ENCODE measurements at places on chromosomes 7 and 10.

DNA sequence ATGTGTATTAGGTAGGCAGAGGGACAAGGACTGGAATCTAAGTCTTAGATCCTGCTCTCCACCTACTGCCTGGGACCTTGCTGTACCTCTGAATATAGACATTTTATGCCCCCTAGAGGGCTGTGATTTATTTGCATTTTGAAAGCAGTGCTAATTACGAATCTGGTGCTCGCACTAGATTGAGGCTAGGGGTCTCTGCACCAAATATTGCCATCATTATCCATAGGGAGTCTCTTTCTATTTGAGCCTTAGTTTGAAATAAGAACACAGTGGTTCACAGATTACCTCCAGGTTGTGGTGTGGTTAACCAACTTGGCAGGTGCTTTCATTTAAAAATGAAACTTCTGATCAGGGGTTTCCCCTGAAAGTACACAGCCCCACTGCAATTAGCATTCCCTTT is 41.8 kb downstream of the CNNM1 start:
- DNase-seq, result no peak

DNA sequence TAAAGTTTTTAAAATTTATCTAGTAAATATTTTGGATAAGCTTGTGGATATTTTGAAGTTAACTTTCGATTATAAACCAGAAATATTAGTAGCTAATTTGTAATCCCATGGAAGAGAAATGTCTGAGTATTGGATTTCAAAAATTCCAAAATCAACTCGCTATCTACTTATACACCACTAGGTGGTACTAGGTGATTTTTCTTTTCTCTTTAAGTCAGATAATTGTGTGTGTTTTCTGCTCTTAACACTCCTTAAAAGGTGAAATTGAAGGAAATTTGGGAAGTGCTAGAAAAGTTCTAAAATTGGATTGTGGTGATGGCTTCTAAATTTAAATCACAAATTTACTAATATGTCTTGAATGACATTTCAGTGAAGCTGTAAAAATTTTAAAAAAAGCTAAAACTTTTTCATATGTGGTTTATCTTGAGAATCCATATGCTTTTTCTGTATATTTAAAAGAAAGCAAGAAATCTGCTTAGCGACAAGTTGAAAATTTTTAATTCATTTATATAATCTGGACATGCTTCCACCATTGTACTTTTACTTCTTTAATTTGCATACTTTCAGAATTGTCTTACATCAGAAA is 90.2 kb downstream of the IPMK start:
- no peak for DNase-seq

- no peak for DNase-seq
Observed at GRCh38 chr7:156117542-156118247, 305.4 kb upstream of the SHH start.

DNA sequence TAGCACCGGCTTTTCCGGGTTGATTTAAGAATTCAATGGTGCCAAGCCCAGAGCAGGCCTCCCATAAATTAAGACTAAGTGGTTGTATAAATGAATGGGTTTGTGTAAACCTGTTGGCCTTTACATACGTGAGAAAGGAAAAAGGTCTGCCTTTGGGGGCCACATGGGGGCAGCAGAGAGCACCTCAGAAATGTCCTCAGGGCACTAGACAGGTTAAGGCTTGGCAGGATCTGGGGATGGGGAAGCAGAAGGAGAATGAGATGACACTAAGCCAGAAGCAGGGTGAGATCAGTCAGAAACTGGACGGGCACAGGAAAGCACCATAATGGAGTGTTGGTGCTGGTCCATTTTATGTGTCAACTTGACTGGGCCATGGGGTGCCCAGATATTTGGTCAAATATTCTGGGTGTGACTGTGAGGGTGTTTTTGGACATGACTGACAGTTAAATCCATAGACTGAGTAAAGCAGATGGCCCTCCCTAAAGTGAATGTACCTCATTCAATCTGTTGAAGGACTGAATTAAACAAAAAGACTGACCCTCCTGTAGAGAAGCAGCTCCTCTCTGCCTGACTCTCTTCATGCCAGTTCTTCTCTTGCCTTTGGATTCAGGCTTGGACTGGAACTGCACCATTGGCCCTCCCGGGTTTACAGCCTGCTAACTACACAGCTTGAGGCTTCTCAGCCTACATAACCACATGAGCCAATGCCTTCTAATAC is 58.9 kb downstream of the FRMPD2 start:
- no peak for DNase-seq

- DNase-seq, result no peak
Observed at GRCh38 chr7:158865462-158865922, 9.1 kb downstream of the DYNC2I1 start.

DNA sequence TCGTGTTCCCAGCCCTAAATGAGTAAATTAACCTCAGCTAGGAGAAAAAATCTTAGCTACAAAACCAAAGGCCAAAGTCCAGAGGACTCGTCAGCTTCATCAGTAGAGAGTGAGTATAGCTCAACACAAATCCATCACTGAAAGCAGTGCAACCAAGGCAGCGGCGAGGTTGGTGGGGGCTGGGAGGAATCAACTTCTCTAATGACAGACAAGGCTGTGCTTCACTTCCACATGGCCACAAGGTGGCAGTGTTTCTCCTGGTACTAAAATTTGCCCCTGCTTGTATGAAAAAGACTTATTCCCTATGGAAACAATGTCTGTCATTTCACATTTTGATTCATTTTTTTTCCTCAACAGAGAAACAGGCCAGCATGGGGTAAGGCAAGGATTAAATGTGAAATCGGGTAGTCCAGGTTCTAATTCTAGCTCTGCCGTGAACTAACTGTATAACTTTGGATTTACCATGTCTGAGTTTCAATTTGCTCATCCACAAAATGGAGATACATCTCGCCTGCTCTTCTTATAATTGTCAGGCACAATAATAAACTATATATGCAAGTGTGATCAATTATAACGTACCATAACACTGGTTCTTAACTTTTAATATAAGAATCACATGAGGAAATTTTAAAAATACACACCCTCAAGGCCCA is 39.3 kb downstream of the FAS start:
- peak; percentile 36 for DNase-seq

DNA sequence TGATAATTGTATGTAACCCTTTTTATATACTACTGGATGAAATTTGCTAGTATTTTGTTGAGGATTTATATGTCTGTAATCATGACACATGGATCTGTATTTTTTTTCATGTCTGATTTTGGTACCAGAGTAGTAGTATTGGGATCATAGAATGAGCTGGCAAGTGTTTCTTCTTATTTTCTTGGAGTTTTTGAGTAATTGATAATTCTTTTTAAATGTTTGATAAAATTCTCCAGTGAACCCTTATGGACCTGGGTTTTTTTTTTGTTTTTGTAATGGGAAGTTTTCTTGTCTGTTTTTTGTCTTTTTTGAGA is 28.4 kb downstream of the ZNF33A start:
- DNase-seq, result no peak

DNA sequence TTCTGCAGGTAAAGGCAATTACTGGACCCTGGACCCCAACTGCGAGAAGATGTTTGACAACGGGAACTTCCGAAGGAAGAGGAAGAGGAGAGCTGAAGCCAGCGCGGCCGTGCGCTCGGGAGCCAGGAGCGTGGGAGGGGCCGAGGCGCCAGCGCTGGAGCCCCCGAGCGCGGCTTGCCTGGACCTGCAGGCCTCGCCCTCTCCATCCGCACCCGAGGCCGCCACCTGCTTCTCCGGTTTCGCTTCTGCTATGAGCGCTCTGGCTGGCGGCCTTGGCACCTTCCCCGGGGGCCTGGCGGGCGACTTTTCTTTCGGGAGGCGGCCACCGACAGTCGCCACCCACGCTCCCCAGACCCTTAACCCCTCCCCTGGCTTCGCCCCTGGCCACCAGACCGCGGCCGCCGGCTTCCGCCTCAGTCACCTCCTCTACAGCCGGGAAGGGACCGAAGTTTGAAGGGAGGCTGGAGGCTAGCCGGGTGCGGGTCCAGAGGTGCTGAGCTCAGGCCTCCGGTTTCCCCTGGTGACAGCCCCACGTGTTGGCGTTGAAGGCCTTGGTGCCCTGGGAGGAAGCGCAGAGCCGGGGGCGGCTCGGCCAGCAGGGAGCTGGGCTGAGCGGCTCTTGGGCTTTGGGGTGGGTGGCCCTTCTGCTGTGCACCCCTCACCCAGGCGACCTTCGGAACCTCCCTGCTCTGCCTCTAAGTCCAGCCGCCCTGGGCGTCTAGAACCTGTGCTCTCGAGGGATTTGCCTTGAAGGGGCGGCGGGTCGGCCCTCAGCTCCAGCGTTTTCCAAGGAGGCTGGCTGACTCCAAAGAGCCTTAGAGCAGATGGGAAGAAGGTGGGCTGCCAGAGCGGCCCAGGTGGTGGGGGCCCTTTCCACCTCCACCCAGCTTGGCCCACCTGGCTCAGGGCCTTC is 1.8 kb downstream of the FOXI2 start:
- DNase-seq, result no peak

DNA sequence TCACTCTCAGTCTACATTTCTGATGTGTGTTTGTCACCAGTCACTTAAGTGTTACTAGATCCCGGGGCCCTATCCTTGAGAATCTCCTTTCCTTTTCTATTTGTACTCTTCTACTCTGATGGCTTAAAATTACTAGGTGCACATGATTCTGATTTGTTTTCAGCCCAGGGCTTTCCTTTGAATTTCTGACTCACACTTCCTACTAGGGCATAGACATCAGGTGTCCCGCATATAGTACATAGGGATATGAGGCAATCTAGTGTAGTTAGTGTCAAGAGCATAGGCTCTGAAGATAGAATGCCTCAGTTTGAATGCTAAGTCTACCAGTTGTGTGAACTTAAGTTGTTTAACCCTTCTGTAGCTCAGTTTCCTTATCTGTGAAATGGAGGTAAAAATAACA is 49.4 kb upstream of the LRRN3 start:
- no peak for DNase-seq

DNA sequence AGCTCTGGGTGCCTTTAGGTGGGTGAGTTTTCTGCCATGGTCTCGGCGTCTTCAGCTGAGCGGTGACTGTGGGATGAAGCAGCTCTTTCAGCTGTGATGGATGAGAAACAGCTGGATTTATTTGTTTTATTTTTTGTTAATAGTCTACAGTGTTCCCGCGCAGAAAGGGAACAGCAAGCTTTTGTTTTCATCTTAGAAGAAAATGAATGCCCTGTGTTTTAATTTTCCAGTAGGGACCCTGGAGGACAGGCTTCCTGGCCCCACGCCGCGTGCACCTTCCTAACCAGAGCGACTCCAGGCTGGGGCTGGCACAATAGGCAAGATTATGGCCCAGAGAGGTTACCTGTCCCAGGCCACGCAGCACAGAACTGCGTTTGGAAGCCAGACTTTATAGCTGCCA is 57.6 kb downstream of the GTF2IRD1 start:
- no peak for DNase-seq

GRCh38 chr7:86908948-86909347 is 150.5 kb downstream of the ELAPOR2 start:
- no peak for DNase-seq

GRCh38 chr10:16752099-16752498 is 65.1 kb downstream of the RSU1 start:
- DNase-seq, result no peak

DNA sequence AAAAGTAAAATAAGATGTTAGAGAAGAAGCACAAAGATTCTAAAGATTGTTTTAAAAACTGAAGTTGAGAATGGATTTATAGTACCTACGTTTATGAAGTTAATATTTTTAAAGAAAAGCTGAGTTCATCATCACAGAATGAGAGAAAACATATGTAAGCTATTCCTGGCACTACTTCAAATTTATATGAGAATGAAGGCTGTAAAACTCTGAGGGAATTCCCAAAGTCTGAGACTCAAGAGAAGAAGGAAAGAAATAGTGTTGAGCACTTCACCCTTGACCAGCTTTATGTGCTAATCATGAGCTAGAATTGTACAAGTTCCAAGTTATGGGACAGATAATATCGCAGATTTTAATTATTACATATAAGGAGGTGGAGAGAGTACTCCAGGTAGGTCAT is 323.7 kb upstream of the GNAI1 start:
- no peak for DNase-seq

DNA sequence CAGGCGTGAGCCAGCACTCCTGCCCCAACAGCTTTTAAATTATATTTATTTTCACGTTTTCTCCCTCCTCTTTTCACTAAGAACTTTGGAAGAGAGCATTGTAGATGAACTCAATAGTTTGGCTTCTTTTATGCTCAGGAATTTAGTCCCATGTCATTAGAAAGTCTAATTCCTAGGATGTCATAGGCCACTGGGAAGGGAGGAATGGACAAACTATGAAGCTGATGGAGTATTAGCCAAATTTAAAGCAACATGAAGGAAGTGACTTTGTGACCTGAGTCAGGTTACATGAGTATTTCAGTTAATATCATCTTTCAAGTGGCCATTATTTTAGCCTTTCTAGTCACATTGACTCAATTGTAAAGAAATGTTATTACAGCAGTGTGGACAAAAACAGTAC is 18.0 kb upstream of the OPN4 start:
- no peak for DNase-seq

DNA sequence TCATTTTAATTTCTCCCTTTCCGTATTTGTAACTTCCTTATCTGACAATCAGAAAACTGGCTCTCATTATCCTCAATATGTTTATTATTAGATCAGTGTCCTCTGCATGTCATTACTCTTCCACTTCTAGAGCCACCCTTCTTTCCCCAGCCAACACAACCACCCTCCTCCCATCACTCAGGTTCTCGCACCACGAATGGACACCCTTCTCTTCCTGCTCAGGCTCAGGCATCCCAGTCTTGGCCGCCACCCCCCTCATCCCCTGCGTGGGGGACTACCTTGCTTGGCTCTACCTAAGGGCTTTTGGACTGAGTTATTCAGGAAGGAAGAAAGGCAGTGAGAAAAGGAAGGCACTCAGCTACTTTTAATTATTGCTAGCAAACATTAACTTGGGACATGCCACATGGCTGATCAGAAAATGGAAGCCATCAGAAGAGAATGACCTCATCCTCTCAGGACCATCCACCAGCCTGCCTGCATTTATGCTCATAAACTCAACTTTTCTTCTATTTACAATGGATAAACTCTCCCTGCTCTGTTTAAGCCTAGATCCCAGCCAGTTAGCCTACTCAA is 199.9 kb upstream of the PLXNA4 start:
- no peak for DNase-seq

GRCh38 chr10:110042891-110043290 is 35.1 kb downstream of the ADD3 start:
- DNase-seq, result no peak

DNA sequence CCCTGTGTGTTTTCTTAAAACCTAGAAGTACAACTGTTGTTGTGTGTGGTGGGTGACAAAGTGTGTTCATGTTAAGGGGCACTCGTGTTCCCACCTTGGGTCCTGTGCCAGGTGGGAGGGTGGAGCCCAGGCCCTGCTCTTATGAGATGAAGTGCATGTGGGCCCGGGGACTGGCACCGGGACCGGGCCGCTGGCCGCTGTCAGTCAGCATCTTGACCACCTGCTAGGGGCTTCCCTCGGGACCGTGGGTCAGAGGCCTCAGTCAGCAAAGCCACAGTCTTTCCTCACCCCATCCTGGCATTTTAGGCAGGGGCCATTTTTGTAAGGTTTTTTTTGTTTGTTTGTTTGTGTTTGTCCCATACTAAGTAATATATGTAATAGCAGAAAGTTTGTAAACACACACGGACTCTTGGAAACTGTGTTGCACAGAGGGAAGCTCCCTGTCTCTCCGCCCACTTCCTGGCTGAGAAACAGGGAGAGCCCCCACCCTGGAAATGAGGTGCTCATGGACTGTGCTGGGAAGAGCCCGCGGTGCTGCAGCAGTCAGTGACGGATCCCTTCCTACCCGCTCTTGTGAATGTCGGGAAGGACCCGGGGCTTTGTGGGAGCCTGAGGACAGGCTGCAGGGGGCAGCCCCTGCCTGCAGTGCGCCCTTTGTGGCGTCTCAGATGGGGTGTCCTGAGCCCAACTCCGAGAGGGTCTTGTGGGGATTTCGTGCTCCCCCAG is 13.4 kb downstream of the AGAP3 start:
- no peak for DNase-seq

GRCh38 chr7:12422554-12423320 is 19.1 kb upstream of the VWDE start:
- DNase-seq, result no peak

- no peak for DNase-seq
Observed at GRCh38 chr7:120998996-120999565, 10.6 kb downstream of the CPED1 start.
